ENCODE measurements at places on chromosomes 1 and 21. TPM values are rescaled to one million over a fixed set of nuclear protein-coding genes. Genes with fewer than 3 reads are reported as not detected.

The CELA3A gene
- not detected for polyA plus RNA-seq

The ORC1 gene
- 1.4 TPM for polyA plus RNA-seq

The ECM1 gene
- 291 TPM for polyA plus RNA-seq

The CHI3L1 gene
- polyA plus RNA-seq = not detected

The SELL gene
- polyA plus RNA-seq = not detected

The PRELP gene
- 1.6 TPM for polyA plus RNA-seq

The ATP6V1G3 gene
- polyA plus RNA-seq = 2.9 TPM

GRCh38 chr1:202935844-202936243 lies 8.8 kb upstream of the KLHL12 start:
- no peak for DNase-seq
- H3K4me3 ChIP-seq = no peak overlapping the region
- no peak overlapping the region for H3K27ac ChIP-seq
- no peaks in the 10 kb centered on the region for H3K27me3 ChIP-seq
- H3K36me3 ChIP-seq = peaks cover 6% of the 10 kb centered on the region

DNA sequence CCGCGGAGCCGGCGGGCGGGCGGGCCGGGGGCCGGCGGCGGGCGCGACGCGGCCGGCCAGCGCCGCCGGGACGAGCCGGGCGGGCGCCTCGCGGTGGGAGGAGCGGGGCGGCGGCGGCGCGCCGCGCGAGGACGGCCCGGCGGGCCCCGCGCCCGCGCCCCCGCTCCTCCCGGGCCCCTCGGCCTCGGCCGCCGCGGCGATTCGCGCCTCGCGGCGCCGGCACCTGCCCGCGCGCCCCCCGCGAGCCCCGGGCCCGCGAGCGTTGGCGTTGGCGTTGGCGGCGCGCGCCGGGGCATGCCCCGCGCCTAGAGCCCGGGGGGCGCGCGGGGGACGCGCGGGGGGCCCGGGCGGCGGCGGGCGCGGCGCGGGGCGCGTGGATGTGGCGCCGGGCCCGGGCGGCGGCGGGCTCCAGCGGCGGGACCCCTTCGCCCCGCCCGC lies at the start of gene SKI:
Gene SKI, plus strand, starts transcription at position 163 of the 438 bp plus-strand sequence. CDS start 448 bp downstream, outside the sequence.
- no peaks in the 10 kb centered on the region for H3K36me3 ChIP-seq
- peak within 1 kb of the TSS; percentile 96 for H3K27ac ChIP-seq

DNA sequence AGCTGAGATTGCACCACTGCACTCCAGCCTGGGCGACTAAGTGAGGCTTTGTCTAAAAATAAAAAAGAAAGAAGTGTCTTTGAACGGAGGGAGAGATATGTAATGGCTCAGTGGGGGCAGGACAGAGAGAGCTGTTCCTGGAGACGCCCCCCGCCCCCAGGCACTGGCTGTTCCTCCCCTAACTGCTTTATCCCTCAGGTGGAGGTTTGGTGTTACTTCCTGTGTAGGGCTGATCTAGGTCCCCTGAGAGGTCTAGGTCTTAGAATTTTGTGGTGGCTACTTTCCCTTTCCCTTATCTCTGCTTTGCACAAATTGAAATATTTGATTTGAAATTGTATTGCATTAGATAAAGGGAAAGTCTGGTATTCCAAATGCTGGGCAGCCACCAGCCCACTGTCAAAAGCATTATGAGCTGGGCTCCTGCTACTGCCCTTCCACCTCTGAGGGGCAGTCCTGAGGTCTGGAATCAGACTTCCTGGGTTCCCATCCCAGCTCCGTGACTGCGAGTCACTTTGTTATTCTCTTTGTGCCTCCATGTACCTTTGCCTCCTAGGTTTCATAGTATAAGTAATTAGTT lies 134.8 kb upstream of the KIF26B start:
- no peak overlapping the region for H3K27ac ChIP-seq
- H3K27me3 ChIP-seq = no peaks in the 10 kb centered on the region
- no peak overlapping the region for H3K4me3 ChIP-seq

DNA sequence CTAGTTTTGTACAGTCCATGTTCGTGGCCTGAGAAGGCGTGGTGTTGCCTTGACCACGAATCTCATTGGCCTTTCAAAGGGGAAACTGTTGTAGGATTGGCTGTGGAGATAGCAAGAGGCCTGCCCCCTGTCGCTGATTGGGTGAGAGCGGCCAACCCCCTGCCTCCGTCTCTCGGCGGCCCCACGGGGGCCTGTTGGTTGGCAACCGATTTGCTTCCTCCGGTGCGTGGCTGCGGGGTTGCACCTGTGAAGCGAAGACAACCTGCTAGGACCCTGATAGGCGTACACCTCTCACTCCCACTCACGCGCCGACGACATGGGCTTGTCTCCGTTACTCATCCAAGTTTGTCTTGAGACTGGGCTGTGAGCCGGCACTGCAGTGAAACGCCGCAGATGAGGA lies at the start of gene UBE2U:
Gene UBE2U, plus strand, starts transcription at position 204 of the 400 bp plus-strand sequence. CDS start 428 bp downstream, outside the sequence.
- H3K4me1 ChIP-seq = no peaks in the 10 kb centered on the region
- H3K36me3 ChIP-seq = no peaks in the 10 kb centered on the region
- no peak within 1 kb of the TSS for H3K27ac ChIP-seq
- H3K4me3 ChIP-seq = no peak within 1 kb of the TSS

DNA sequence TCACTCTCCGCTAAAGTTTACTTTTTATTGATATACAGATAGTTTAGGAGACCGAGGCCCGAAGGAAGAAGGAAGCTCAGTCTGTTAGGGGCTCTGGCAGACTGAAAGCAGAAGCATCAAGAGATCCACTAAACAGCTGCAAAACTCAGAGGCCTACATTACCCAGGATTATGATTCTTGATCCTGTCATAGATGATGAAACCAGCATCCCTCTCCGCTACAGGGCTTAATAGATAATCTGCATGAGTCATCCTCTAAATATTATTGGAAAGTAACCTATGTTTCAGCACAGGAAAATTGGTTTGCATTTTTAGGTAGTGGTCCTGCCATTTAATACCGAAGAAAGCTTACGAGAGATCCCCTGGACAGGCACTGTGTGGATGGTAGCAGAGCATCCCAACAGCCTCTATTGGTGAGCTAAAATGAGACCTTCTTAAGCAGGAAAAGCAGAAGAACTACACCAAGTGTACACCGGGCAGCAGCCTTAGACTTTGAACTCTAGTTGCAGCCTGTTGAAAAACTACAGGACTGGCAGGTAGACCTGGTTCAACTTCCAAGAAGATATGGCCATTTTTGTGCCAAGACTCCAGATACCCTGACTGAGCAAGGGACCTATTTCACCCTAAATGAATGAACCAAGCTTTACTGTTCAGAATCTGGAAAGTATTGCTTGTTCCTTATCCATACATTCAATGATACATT lies 6.8 kb downstream of the CASQ2 start:
- peak; percentile 30 for DNase-seq
- no peaks in the 10 kb centered on the region for H3K4me1 ChIP-seq
- H3K27me3 ChIP-seq = no peaks in the 10 kb centered on the region
- no peak overlapping the region for H3K27ac ChIP-seq
- H3K36me3 ChIP-seq = no peaks in the 10 kb centered on the region

DNA sequence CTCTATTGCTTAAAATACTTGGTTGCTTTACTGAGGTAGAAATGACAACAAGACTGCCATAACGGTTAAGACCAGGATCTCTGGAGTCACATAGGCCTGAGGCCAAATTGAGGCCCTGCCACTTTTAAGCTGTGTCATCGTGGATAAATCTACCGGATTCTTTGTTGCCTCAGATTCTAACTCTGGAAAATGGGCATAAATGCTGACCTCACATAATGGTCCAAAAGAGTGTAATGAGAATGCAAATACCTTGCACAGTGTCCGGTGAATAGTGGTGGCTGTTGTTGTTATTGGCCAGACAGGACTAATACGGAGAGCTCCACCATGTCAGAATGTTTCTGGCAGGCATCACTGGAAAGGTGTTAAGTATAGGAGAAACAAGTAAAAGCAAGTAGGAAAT lies 346.1 kb downstream of the LMO4 start:
- no peaks in the 10 kb centered on the region for H3K4me1 ChIP-seq
- no peak for DNase-seq
- H3K27me3 ChIP-seq = no peaks in the 10 kb centered on the region
- no peak overlapping the region for H3K4me3 ChIP-seq
- H3K27ac ChIP-seq = no peak overlapping the region

GRCh38 chr1:109719337-109719837 lies 7.3 kb downstream of the GSTM5 start:
- no peaks in the 10 kb centered on the region for H3K36me3 ChIP-seq
- peak overlapping the region; percentile 70 for H3K27ac ChIP-seq
- no peak overlapping the region for H3K4me3 ChIP-seq
- peaks cover 23% of the 10 kb centered on the region for H3K4me1 ChIP-seq

- H3K27me3 ChIP-seq = no peaks in the 10 kb centered on the region
- no peak overlapping the region for H3K4me3 ChIP-seq
- DNase-seq = peak; percentile 63
- no peaks in the 10 kb centered on the region for H3K36me3 ChIP-seq
Measured at GRCh38 chr1:18972531-18972930, 16.1 kb upstream of the IFFO2 start.

DNA sequence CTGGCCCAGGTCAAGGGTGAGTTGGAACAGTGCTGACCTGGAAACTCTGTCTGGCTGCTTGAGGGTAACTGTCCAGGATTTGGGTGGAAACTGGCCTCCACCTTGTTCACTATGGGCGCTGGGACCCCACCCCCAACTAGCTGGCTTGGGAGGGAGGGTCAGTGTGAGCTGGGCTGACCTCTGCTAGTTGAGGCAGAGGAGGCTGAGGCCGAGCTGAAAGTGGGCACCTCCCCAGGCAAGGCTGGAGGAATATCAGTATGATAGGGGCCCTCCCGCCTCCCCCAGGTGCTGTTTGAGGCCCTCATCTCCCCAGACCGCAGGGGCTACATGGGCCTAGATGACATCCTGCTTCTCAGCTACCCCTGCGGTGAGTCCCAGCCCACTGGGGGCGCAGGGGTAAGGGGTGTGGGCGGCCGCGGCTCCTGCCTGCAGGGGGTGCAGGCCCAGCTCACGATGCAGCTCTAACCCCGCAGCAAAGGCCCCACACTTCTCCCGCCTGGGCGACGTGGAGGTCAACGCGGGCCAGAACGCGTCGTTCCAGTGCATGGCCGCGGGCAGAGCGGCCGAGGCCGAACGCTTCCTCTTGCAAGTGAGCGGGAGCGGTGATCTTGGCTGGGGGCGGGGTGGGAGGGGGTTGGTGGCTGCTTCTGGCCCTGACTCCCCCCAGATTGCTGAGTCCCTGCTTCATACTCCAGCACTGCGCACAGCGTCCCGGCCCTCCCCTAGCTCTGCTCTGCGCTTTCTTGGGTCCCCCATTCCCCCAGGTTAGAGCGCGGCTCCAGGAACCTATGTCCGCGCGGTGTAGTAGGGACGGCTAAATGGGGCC lies 22.9 kb downstream of the PTPRU start:
- H3K4me1 ChIP-seq = no peaks in the 10 kb centered on the region
- H3K4me3 ChIP-seq = peak overlapping the region; percentile 63
- H3K27me3 ChIP-seq = no peaks in the 10 kb centered on the region
- H3K27ac ChIP-seq = no peak overlapping the region
- H3K36me3 ChIP-seq = no peaks in the 10 kb centered on the region
- DNase-seq = peak; percentile 27

GRCh38 chr1:183588827-183589226 lies 1.4 kb downstream of the NCF2 start:
- H3K4me1 ChIP-seq = no peaks in the 10 kb centered on the region
- no peak for DNase-seq
- no peaks in the 10 kb centered on the region for H3K36me3 ChIP-seq
- no peak overlapping the region for H3K27ac ChIP-seq

DNA sequence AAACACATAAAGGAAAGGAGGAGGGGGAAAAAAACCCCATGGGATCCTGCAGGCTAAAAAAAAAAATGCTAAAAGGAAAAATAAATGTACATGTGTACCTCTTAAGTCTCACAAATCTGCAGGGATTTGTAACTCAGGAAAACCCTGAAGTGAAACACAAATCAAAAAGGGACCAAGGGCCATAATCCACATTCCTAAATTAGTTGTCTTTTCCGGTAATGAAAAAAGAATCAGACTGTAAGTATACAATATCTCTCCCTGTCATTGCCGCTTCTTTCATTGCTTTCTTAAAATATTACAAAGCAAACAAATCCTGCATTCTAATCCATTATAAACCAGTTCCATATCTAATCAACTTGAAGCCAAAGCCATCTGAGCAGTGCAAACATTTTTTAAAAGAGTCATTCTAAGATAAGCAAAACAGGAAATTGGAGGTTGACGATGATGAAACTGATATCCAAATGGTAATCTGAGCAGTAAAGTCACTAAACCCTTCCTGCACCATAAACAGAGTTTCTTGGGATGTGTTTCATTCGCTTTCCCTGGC lies 58.7 kb upstream of the SIM2 start:
- H3K4me1 ChIP-seq = no peaks in the 10 kb centered on the region
- no peak overlapping the region for H3K4me3 ChIP-seq
- H3K36me3 ChIP-seq = no peaks in the 10 kb centered on the region
- no peak overlapping the region for H3K27ac ChIP-seq
- peaks cover 10% of the 10 kb centered on the region for H3K27me3 ChIP-seq
- DNase-seq = no peak

DNA sequence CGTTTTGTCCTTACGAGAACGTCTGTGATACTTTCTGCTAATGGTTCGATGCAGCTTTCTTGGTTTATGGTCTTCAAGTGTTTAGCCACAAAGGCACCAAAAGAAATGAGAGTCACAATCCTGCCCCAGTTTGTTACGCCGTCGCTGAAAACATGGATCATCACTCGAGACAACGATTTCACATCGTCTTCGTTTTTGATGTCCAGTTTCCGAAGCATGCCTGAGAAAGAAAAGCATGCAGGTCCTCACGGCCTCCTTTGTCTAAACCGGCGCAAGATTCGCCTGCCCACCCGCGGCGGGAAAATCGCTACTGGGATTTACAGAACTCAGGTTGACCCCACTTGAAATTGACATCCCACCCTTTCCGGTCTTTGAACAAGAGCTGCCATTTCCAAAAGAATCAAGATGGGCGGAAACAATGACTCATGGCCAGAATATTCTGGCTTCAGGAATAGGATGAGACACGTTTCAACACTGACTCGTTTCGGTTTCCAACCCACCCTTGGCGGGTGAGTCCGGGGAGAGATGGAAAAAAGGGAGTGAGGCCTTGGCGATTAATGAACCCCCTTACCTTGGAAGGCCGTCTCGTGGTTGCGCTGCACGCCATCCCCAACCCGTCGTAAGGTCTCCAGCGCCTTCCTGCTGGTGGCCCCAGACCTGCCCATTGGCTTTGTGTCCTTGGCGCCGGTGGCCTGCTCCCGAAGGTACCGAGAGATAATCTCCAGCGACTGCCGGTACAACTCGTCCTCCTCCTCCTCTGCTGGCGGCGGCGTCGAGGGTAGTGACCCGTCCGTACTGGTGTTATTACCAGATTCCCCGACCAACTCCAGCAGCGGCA lies 919 bp downstream of the MCL1 start:
- H3K36me3 ChIP-seq = peaks cover 48% of the 10 kb centered on the region
- H3K27me3 ChIP-seq = no peaks in the 10 kb centered on the region
- peaks cover 38% of the 10 kb centered on the region for H3K4me1 ChIP-seq
- peak overlapping the region; percentile 98 for H3K4me3 ChIP-seq
- peak; percentile 96 for DNase-seq

- H3K27me3 ChIP-seq = no peaks in the 10 kb centered on the region
- H3K4me3 ChIP-seq = no peak overlapping the region
- no peak for DNase-seq
- H3K36me3 ChIP-seq = no peaks in the 10 kb centered on the region
- peaks cover 8% of the 10 kb centered on the region for H3K4me1 ChIP-seq
- H3K27ac ChIP-seq = no peak overlapping the region
Measured at GRCh38 chr1:199762572-199762971, 264.9 kb upstream of the NR5A2 start.

DNA sequence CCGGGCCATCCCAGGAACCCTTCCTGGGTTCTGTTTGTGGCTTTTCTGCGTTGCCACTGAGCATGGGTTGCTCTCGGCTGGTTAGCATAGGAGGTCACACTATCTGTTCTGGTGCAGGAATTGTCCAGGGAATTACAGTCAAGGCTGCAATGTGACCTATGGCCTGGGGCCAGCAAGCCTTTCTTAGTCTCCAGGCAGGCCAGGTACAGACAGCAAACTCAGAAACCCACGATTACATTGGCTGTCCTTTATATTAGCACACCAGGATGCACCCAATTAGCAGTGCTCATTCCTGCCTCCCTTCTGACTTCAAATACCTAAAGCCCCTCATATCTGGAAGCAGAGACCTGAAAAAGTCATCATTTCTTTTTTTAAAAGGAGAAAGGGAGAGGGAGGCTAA lies 55.2 kb downstream of the CD247 start:
- no peaks in the 10 kb centered on the region for H3K4me1 ChIP-seq
- peaks cover 18% of the 10 kb centered on the region for H3K27me3 ChIP-seq

Measured in GM23248 (cell line).